ENCODE measurements at places on chromosomes 12 and 14. TPM values are rescaled to one million over a fixed set of nuclear protein-coding genes. Genes with fewer than 3 reads are reported as not detected.

- H3K27ac ChIP-seq: no peak overlapping the region
- no peaks in the 10 kb centered on the region for H3K27me3 ChIP-seq
- H3K4me1 ChIP-seq: peaks cover 9% of the 10 kb centered on the region
Measured at GRCh38 chr12:42640391-42640790, 50.8 kb upstream of the PRICKLE1 start.

Gene P2RX2
- 0.15 TPM for total RNA-seq

DNA sequence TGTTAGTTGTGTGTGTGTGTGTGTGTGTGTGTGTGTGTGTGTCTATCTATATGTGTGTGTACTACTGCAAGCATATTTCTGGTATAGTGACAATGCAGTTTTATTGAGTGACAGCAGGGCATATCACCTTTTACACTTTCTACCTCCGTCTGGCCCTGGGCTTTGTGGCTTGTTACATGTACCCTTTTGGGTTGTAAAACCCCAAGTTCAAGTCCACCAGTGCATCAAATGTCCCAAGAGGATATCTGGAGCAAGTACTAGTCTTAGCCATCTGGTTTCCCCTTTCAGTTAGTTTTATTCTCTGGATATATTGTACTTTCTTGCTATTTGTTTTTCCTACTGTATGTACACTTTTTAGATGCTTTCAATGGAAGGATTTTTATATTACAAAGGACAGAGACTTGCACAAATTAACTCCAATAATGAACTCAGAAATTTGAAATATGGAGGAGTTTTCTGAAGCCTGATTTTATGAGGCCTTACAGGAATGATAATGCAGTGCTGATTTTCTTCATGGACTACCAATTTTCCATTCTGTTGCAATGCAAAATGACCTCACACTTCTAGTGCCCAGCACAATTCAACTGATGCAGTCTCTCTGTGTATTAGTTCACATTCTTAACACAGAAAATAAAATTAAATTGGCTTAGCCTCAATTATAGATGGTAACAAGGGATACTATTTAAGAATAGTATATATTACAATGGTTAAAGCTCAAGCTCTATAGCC is 29.1 kb downstream of the SLC16A7 start:
- H3K4me1 ChIP-seq: no peaks in the 10 kb centered on the region
- no peak overlapping the region for H3K27ac ChIP-seq
- no peak for DNase-seq
- no peak overlapping the region for H3K4me3 ChIP-seq
- H3K36me3 ChIP-seq: no peaks in the 10 kb centered on the region

- no peak for DNase-seq
- no peak overlapping the region for H3K27ac ChIP-seq
- H3K4me3 ChIP-seq: no peak overlapping the region
- H3K4me1 ChIP-seq: peaks cover 9% of the 10 kb centered on the region
- H3K36me3 ChIP-seq: no peaks in the 10 kb centered on the region
Measured at GRCh38 chr14:61928701-61929100, 166.5 kb downstream of the SNAPC1 start.

DNA sequence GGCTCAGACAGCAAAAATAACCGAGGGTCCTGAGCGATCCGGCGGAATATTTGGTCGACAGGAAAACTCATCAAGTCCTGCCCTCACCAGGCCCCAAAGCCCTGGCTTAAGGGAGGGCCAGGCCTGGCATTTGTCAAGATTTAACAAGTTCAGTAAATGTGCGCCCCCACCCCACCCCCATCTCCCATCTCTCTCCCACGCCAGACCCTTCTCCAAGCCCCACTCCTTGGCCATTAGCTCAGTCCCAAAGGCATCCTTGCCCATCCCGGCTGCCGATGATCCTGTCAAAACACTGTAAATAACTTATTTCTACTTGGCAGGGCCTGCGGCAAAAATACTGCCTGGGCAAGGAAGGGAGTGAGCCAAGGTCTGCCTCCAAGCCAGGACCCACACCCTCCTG is 52.8 kb downstream of the ITPK1 start:
- no peaks in the 10 kb centered on the region for H3K36me3 ChIP-seq
- H3K27ac ChIP-seq: no peak overlapping the region
- H3K4me1 ChIP-seq: no peaks in the 10 kb centered on the region

- no peak overlapping the region for H3K4me3 ChIP-seq
- no peak for DNase-seq
- H3K4me1 ChIP-seq: peaks cover 25% of the 10 kb centered on the region
- H3K27ac ChIP-seq: no peak overlapping the region
Measured at GRCh38 chr14:68307790-68308168, 485.1 kb downstream of the ZFP36L1 start.

GRCh38 chr14:23430016-23430722 is 5.3 kb downstream of the MYH7 start:
- no peaks in the 10 kb centered on the region for H3K27me3 ChIP-seq
- no peak for DNase-seq
- no peak overlapping the region for H3K27ac ChIP-seq
- no peaks in the 10 kb centered on the region for H3K36me3 ChIP-seq
- H3K4me1 ChIP-seq: peaks cover 14% of the 10 kb centered on the region
- H3K4me3 ChIP-seq: no peak overlapping the region

Gene TSPAN9
- total RNA-seq: 26.2 TPM

Gene B4GALNT1
- 0.28 TPM for total RNA-seq

DNA sequence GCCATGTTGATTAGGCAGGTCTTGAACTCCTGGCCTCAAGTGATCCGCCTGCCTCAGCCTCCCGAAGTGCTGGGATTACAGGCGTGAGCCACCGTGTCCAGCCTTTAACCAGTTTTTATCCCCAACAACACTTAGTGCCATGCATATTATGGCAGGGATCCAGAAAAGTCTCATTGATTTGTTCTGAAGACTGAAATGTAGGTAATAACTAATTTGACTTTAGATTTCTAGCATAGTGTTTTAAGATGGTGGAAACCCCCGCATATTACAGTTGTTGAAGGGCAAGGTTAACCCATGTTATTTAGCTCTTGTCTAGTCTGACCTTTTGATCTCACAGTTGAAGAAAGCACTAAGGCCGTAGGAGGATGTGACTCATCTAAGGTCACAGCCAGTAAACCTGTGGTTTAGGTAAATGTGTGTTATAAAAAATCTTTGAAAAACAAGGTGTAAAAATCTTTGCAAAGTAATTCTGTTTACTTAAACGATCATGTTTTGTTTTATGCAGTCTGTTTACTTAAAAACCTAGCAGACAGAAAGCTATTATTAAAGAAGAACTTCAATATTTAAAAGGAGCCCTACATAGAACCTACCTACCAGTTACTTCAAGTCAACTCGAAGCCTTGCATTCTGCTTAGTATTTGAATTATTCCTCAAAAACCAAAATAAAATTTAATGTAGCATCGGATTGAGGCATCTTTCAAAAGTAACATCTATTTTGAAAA is 24.8 kb downstream of the BICDL1 start:
- no peaks in the 10 kb centered on the region for H3K36me3 ChIP-seq
- DNase-seq: no peak
- no peaks in the 10 kb centered on the region for H3K27me3 ChIP-seq
